ENCODE measurements at places on chromosomes 4 and X. TPM values are rescaled to one million over a fixed set of nuclear protein-coding genes. Genes with fewer than 3 reads are reported as not detected.

FRMD7 gene
- not detected for total RNA-seq

FSTL5 gene
- not detected for total RNA-seq

HSFX4 gene
- not detected for total RNA-seq

GAGE12E gene
- total RNA-seq, result not detected

Data from fibroblast of the aortic adventitia (primary cell).